Cortex of kidney (tissue), 1 donor: ENCODE measurements at places on chromosomes 3 and 15.

GRCh38 chr15:67382723-67383122, 128.1 kb downstream of the IQCH start:
- DNase-seq = no peak

GRCh38 chr3:164515256-164515655, 563.0 kb downstream of the SI start:
- DNase-seq = no peak

- no peak for DNase-seq
These were observed at the start of gene P2RY1 for GRCh38 chr3:152834776-152835600. TSS of gene P2RY1 (plus strand) at chr3:152835131. CDS start at chr3:152835783, 652 bp downstream.

GRCh38 chr3:14216257-14217048, 37.8 kb downstream of the LSM3 start:
- no peak for DNase-seq

GRCh38 chr3:124805671-124806070, 75.4 kb downstream of the UMPS start:
- DNase-seq = no peak

- no peak for DNase-seq
These were observed 37.9 kb downstream of the RHCG start for GRCh38 chr15:89458440-89458839.

- DNase-seq = no peak
These were observed 225.4 kb upstream of the UBE2E2 start for GRCh38 chr3:22977650-22978289.

GRCh38 chr3:124671106-124671505, 59.1 kb upstream of the UMPS start:
- no peak for DNase-seq

DNA sequence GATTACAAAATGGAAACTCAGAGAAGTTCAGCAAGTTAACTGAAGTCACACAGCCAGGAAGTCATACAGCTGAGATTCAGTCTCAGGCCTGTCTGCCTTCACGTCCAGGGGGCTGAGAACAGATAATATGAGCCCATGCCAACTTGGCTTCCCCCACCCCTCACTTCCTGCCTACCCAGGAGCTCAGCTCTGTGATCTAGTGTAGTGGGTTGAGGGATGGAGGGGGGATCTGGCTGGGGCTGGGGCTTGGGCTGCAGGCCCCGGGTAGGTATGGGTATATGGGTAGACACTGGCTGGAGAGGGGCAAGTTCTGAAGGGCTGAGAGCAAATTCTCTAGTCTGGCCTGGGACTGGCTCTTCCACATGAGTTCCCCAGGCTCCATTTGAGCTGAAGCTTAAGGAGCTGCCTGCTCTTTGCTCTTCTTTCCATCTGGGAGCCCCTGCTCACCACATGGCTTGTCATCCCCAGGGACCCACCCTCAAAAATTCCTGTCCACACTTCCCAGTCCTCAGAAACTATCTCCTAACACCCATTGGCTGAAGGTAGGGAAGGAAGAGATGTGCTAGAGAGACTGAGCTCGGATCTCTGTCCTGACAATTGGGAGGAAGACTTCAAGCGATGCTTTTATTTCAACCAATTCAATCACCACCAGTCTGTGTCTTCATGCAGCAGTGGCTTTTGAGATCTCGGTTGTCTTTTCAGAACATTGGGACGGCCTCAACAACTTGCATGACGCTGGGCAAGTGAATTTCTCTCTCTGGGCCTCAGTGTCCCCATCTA, 2.0 kb downstream of the RASGRF1 start:
- no peak for DNase-seq

DNA sequence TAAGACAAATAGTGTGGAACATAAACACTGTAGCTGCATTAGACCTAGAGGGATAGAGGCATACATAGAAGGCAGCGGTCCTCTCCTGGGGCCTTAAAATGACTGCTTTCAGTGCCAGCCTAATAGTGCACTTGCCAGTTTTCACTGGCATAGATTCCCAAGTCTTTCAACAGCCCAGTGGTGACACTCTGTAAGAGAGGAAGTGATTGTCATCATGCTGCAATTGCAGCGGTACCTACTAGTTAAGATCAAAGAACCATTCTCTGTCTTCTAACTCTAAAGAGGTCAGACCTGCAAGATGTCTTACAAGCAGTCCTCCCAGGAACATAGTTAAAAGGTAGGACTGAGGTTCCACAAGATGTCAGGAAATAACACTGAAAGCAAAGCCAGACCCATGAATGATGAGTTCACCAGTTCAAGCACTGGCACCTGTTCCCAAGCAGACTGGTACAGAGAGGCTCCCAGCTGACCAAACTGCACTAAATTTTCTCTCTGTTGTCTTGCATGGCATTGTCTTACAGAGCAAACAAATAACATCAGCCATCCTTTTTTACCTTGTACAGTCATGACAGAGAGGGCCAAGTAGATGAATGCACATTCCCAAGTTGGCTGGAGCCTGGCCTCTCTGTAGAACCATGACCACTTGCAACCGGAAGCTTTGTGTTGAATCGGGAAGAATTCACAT, 100.5 kb upstream of the SKOR1 start:
- no peak for DNase-seq

GRCh38 chr15:77421370-77421700, 647 bp downstream of the HMG20A start:
- no peak for DNase-seq

- no peak for DNase-seq
These were observed 39.0 kb upstream of the CBLB start for GRCh38 chr3:105907777-105908176.
